ENCODE measurements at places on chromosomes 1 and 21.
A peak's percentile ranks its signal among the peaks of the same experiment; 100 is the strongest.

DNA sequence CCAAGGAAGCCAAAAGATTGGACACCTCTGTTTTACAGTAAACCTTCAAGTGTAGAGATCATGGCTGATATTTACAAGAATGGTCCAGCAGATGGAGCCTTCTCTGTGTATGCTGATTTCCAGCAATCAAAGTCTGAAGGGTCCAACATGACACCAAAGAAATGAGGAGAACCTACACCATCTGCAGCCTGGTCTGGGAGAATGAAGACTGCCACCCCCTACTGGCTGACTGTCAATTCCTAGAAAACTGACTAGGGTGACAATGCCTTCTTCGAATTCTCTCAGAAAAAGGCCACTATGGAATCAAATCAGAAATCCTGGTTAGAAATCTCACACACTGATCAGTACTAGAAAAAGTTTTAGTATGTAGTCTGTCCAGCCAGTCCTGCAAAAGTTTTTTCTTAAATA lies 83.3 kb downstream of the CDC42BPA start:
- DNase-seq: peak; percentile 93

GRCh38 chr1:11331945-11332546 lies 59.0 kb downstream of the UBIAD1 start:
- DNase-seq: no peak

DNA sequence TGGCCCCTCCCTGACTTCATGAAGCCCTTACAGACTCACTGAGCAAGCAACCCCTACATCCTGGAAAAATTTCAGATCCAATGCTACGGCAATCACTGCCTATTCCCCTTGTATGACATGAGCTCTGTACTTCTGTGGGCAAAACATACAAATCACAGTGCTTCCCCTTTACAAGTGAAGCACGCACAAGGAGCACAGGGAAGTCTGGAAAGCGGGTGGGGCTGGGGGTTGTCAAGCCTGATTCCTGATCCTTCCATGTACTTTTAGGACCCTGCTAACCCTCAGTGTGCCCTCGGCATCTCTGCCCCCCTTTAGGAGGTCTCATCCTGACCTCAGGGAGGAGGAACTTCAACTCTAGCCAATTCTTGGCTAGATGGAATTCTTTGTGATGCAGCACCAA lies 405.7 kb upstream of the POU3F1 start:
- no peak for DNase-seq

- no peak for DNase-seq
These were observed 175.0 kb downstream of the KAZN start for GRCh38 chr1:14773396-14774025.

- no peak for DNase-seq
These were observed 79.9 kb downstream of the ITPKB start for GRCh38 chr1:226659136-226659535.

DNA sequence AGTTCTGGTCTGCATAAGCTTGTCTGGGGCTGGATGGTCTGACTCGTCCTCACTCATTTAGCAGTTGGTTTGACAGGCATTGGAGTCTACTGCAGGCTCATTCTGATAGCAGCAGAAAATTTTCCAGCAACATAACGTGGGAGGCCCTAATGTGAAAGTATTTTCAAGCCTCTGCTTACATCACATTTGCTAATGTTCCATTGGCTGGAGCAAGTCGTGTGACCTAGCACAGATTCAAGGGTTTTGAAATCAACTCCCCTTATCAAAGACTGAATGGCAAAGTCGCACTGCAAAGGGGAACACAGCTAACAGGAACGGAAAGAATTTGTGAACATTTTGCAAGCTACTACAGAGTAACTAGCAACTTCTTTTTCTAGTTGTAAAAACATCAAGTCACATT lies 2.3 kb upstream of the USH2A start:
- no peak for DNase-seq

DNA sequence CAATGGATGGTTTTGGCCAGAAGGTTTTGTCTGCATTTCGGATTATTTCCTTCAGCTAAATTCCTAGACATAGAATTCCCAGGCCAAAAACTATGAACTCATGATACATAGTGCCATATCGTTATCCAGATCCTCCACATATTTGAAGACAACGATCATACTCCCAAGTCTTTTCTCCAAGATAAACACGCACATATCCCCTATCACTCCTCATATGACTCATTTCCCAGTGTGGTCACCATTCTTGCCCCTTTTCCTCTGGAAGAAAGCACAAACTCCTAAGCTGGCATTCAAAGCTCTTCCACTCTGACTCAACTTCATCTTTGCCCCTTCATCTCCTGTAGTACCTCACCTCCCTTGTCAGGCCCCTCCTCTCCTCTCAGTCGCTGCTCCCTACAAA lies 277.6 kb downstream of the PLPP3 start:
- no peak for DNase-seq

DNA sequence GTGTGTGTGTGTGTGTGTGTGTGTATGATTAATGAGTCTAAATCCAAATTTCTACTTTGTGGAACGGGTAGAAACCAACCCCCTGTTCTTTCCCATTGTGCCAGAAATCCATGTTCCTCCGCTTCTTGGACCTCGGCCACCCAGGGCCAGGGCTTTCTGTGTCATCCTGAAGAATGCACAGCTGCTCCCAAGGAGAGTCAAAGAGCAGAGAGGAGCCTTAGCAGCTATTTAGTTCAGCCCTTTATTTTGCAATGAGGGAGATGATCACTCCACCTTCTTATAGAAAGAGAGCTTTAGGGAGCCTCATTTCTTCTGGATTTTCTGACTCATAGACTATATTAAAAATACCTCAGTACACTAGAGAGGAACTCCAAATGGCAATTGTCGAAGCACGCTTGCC lies 489.3 kb upstream of the VAMP3 start:
- no peak for DNase-seq

- no peak for DNase-seq
These were observed 75.9 kb upstream of the ARHGEF16 start for GRCh38 chr1:3378411-3379208.

- DNase-seq: no peak
These were observed 40.1 kb downstream of the CHAF1B start for GRCh38 chr21:36425286-36425685.

DNA sequence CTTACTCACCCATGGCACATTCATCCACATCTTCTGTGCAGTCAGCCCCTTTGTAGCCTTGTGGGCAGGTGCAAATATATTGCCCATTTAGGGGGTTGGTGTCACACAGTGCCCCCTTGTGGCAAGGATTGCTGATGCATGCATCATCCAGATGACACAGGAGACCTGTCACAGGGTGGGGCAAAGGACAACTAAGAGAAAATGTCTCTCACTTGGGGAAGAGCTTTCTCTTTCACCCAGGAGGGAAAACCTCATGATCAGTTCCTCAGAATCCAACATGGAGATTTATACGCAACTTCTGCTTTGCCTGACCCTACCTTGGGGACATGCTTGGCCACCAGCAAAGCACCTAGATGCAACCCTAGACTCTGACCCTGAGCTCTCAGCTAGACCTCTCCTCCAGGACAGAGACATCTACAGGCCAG lies 71.8 kb upstream of the ADAM30 start:
- peak; percentile 79 for DNase-seq

DNA sequence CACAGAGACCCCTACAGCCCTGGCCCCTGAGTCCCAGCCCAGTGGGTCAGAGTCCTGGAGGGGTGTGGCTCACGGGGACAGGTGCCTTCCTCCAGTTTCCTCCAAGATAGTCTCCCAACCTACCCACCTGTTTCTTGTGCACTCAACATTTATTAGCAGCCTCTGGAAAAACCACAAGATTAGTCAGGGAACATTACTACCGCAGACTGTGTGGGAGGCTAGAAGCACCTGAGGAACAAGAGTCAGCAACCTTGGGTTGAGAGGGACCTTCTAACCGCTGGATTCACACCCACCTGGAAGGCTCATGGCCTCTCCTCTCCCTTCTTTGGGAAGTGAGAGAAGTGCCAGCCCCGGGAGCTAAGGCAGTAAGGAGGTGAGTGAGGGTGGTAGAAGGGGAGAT lies 22.5 kb upstream of the IKBKE start:
- DNase-seq: no peak

GRCh38 chr1:157113631-157114030 lies 14.0 kb upstream of the ETV3L start:
- DNase-seq: peak; percentile 44

- DNase-seq: no peak
These were observed 366.3 kb downstream of the TBX15 start for GRCh38 chr1:118621839-118622238.

GRCh38 chr1:16207318-16208269 lies 4.9 kb downstream of the ARHGEF19 start:
- DNase-seq: no peak

DNA sequence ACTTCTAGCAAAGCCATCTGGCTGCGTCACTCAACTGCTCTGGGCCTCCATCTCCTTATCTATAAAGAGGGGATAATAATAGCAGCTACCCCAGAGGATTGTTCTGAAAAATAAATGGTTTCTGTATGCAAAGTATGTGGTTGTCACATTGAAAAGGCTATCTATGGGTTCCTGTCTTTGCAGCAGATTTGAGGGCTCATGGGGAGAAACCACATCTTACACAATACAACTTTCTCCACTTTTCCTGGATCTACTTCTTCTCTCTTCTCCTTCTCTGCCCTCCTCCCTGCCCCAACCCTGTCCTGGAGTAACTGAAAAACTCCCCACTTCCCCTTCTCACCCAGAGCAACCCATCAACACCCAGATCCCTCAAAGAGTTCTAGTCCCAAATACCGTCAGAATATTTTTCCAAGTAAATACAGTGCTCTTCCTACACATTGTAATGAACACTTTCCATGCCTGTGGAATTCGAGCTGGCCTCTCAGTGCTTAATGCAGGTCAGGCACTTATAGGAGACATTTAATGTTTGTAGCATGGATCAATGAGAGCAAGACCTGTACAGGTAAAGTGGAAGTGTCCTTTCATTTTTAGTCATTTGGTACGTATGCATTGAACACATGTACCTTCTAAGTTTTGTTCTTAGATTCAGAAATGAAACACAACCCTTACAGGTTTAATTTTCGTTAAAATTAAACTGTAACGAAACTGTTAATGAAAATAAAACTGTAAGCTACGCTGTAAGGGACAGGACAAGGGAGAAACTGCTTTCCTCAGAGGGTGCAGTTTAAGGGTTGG lies 131.9 kb downstream of the AK5 start:
- DNase-seq: no peak

DNA sequence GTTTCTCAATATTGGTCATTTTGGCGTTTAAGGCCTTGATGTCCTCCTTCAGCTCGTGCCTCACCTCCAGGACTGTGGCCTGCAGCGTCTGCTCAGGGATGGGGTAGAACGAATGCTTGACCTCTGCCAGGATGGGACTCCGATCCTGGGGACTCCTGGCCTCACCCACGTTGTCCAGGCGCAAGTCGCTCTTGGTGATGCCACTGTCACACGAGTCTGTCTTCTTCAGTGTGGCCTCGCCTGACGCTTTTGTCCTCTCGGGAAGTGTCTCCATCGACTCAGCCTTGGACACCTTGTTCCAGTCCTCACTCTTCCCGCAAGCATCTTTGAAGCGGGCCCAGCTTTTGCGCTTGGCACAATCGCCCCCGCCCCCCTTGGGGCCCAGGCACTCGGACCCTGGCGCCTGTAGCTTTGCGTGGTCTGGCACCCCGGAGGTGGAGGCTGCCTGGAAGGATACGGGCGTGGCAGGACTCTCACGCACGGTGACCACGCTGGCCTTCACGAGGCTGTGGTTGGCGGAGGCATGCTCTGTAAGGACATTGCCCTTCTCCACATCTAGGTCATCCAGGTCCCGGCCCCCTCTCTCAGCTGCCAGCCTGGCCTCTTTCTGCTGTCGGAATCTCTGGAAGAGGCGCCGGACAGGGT lies 354.8 kb downstream of the HHAT start:
- no peak for DNase-seq

GRCh38 chr1:97451046-97451826 lies 469.6 kb downstream of the DPYD start:
- no peak for DNase-seq

GRCh38 chr1:183289051-183289496 lies 103.0 kb downstream of the LAMC2 start:
- no peak for DNase-seq

DNA sequence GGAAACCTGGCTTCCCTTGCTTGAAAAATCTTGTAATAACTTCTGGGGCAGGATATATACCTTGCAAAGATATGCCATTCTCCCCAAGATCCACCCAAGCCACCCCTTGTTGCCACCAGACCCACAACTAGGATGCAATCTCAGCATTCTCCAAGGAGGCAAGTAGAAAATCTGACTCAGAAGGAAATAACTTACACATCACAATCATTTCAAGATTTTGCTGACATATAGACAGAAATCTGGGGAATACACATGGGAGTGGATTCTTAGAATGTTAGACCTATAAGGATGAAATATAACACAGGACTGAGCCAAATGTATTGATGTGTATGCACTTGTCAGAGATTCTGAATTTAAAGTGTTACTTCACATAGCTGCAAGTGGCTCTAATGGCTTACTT lies 14.8 kb upstream of the ZDHHC18 start:
- no peak for DNase-seq

DNA sequence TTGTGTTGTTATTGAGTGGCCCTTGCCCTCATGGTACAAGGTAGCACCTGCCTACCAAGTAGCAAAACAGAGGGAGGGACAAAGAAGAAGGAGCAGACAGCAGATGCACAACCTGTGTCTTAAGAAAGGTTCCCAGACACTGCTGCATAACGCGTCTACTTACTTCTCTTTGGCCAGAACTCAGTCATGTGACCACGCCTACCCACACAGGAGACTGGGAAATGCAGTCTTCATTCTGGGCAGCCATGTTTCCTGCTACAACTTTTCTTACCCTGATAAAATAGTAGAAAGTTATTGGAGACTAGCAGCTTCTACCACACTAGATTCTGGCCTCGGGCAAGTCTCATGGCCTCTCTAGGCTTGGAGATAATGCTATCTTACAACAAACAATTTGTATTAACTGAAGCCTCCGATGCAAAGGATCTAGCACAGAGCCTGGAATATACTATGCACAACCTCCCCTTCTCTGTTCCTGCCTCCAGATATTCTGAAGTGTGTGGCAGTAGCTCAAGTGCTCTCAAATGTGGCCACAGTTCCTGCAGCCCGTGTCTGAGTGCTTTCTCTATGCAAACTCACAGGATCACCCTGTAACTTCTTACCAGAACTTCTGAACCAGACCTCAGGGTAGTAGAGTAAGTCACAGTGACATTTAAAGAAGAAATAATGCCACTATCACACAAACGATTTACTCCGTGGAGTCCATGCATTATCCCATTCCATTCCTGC lies 34.1 kb upstream of the BTG2 start:
- DNase-seq: peak; percentile 79

DNA sequence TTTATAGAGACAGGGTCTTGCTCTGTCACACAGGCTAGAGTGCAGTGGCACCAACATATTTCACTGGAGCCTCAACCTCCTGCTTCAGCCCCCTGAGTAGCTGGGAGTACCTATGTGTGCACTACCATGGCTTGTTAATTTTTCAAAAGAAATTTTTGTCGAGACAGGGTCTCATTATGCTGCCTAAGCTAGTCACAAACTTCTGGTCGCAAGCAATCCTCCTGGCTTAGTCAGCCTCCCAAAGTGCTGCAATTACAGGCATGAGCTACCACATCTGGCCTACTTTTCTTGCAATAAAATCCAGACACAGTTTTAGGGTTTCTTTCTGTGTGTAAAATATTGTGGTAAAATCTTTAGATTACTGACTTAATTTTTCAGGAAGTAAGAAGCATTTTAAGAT lies 27.9 kb upstream of the NTPCR start:
- no peak for DNase-seq
